ENCODE measurements at places on chromosomes 6 and 20. TPM values are rescaled to one million over a fixed set of nuclear protein-coding genes. Genes with fewer than 3 reads are reported as not detected.

The NOTCH4 gene
- 2.4 TPM for total RNA-seq

The PHACTR2 gene
- 10.2 TPM for total RNA-seq

The DAAM2 gene
- not detected for total RNA-seq

The KCNS1 gene
- total RNA-seq: not detected

The CLDN20 gene
- not detected for total RNA-seq

The LIN28B gene
- not detected for total RNA-seq

The FGD2 gene
- total RNA-seq: 0.31 TPM

The HDGFL1 gene
- not detected for total RNA-seq

The PHACTR1 gene
- not detected for total RNA-seq

The MMS22L gene
- total RNA-seq: 17.1 TPM

The PACSIN1 gene
- 0.03 TPM for total RNA-seq

The CRISP2 gene
- not detected for total RNA-seq

The PTPRK gene
- total RNA-seq: 127 TPM

The HRH3 gene
- not detected for total RNA-seq

The SLC23A2 gene
- total RNA-seq: 2.6 TPM

The SPDEF gene
- total RNA-seq: 59.6 TPM

The ADA gene
- total RNA-seq: not detected

The ZBP1 gene
- 0.70 TPM for total RNA-seq

The SPATA25 gene
- total RNA-seq: 7.1 TPM

The SMLR1 gene
- total RNA-seq: not detected

The PKIB gene
- 6.1 TPM for total RNA-seq

The BPI gene
- not detected for total RNA-seq

The ID1 gene
- 1,848 TPM for total RNA-seq

The CRIP3 gene
- not detected for total RNA-seq

The TULP4 gene
- total RNA-seq: 39.5 TPM

The GPR6 gene
- total RNA-seq: not detected

The SLC12A5 gene
- total RNA-seq: not detected

The TRDN gene
- not detected for total RNA-seq

The FANCE gene
- 7.4 TPM for total RNA-seq

The THBD gene
- total RNA-seq: not detected

The MUCL3 gene
- total RNA-seq: 0.08 TPM

The TCP11 gene
- not detected for total RNA-seq

The SLC4A11 gene
- 1.3 TPM for total RNA-seq

The NHLRC1 gene
- 1.6 TPM for total RNA-seq

The RNF144B gene
- 3.9 TPM for total RNA-seq

The HELZ2 gene
- total RNA-seq: 109 TPM

The POPDC3 gene
- not detected for total RNA-seq

The ARHGAP40 gene
- total RNA-seq: 0.05 TPM

The LY6G6D gene
- total RNA-seq: not detected

The MLIP gene
- total RNA-seq: not detected

The HLA-DPA1 gene
- not detected for total RNA-seq

The TRERF1 gene
- total RNA-seq: 4.2 TPM

The POLR3F gene
- total RNA-seq: 12.9 TPM

The PFDN4 gene
- total RNA-seq: 27.9 TPM

The RBM24 gene
- not detected for total RNA-seq

The BPIFA1 gene
- total RNA-seq: not detected

The SNX9 gene
- total RNA-seq: 11.1 TPM

The RBPJL gene
- total RNA-seq: not detected

The MEI4 gene
- total RNA-seq: not detected

The NRSN1 gene
- not detected for total RNA-seq

The C6orf52 gene
- total RNA-seq: not detected

The OXT gene
- not detected for total RNA-seq

The IYD gene
- total RNA-seq: 1.9 TPM

The DLL1 gene
- 2.2 TPM for total RNA-seq

The C20orf141 gene
- not detected for total RNA-seq

The LAMA2 gene
- 0.65 TPM for total RNA-seq
